ENCODE measurements at places on chromosomes 11 and 22.

DNA sequence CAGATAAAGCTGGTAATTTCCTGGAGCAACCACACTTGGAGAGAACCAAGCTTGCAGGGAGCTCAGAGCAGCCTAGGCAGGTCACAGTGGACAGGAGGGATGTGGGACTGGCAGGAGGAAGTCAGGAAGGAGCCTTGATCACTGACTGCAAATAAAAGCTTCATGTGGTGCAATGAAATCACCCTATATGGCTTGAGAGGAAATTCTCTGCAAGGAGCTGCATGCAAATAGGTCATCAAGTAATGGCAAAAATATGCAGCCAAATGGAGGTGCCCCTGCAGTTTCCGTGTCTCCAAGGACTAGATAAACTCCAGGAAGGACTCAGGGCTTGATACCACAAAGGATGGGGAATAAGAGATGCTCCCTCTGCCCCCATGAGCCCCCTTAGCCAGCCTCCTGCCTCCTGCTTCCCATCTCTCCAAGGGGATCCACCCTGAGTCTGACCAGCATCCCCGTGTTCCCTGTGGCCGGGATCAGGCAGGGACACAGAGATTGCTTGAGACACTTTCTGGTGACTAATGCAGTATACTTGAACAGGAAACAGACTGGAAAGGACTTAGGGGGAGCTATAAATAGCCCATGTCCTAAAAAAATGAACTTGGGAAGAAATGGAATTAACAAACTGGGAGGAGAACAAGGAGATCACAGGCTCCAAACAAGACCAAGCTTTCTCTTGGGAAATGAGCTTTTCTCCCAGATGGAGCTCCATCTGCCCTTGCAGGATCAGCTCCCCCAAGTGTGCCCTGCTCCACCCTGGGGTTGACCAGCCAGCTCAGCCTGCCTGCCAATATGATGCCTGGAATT is 23.9 kb upstream of the MICAL2 start:
- no peak for DNase-seq

DNA sequence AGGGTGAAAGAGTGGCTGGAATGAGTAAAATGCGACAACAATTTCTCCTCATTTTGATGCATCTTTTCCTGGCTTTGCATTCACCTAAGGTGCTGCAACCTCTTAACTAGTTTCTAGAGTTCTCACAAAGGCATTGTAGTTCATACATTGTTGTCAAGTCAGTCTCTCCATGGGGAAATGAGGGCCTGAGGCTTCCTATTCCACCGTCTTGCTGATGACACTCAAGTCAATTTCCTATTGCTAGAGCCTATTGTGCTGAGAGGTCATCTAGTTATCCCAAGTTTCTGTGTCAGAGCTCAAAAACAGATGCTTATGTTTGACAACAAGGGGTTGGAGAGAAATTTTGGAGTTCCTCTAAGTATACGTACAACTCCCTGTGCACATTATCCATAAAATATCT is 11.6 kb upstream of the MS4A6A start:
- DNase-seq = no peak

- DNase-seq = no peak
Measured at GRCh38 chr11:72576243-72576595, 98.0 kb downstream of the PDE2A start.

GRCh38 chr11:36142879-36143278 is 146.3 kb downstream of the COMMD9 start:
- DNase-seq = no peak

GRCh38 chr22:47094861-47095330 is 332.4 kb downstream of the TBC1D22A start:
- DNase-seq = no peak

GRCh38 chr22:42069801-42070516 is 653 bp downstream of the NAGA start:
- DNase-seq = peak; percentile 52

DNA sequence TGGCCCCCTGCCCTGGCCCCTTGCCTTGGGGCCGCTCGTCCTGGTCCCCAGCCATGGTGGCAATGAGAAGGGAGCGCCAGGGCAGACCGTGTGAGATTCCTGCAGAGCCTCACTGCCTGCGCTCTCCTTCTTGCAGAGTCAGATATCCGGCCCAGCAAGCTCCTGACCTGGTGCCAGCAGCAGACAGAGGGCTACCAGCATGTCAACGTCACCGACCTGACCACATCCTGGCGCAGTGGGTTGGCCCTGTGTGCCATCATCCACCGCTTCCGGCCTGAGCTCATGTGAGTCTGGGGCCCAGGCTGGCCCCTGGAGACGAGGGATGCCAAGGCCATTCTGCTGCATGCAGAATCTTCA is 114.1 kb downstream of the MICAL2 start:
- peak; percentile 92 for DNase-seq

- DNase-seq = no peak
Measured at GRCh38 chr11:31895926-31896325, 84.8 kb upstream of the PAX6 start.

- no peak for DNase-seq
Measured at GRCh38 chr11:2904153-2905052, 18.8 kb upstream of the CDKN1C start.

DNA sequence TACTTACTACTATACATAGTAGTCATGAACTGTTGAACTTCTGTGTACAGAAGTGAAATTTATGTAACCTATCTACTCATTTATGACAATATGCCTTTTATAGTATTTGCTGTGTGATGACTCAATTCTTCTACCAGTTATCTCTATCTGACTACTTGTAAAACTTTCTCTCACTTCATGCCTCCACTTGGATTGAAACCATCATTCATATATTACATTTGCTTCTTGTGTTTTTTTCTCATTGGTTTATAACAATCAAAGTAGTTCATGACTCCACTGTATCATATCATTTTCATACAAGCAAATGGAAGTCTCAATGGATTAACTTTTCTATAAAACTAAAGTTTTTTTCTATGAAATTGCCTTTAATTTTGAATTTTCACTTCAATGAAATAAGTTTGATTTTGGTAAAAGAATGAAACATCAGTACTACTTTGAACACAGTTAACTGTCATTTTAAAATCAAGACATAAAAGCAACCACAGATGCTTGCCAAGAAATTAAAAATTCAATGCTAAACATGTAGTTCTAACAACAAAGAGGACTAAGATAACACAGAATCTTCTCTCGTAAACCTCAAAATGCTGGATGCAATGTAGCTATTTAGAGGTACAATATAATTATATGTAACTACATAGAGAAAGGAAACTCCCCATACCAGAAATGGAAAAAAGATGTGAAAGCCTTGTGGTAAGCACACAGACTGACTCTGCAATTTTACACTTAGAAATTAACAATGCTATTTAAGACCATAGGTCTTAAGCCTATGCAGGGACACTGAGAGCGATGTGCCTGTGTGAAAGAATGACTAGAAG is 27.6 kb upstream of the EXPH5 start:
- DNase-seq = no peak
